ENCODE measurements at places on chromosomes 6 and 20. TPM values are rescaled to one million over a fixed set of nuclear protein-coding genes. Genes with fewer than 3 reads are reported as not detected.

SLC22A16 gene
- 4.0 TPM for polyA plus RNA-seq

APCDD1L gene
- not detected for polyA plus RNA-seq

SUN5 gene
- polyA plus RNA-seq: not detected

- H3K4me1 ChIP-seq: peaks cover 59% of the 10 kb centered on the region
- no peaks in the 10 kb centered on the region for H3K27me3 ChIP-seq
- peak within 1 kb of the TSS; percentile 46 for H3K4me3 ChIP-seq
- peak; percentile 79 for DNase-seq
- no peak within 1 kb of the TSS for H3K27ac ChIP-seq
- H3K36me3 ChIP-seq: no peaks in the 10 kb centered on the region
Measured at GRCh38 chr6:39228992-39229767, at the start of gene KCNK5. KCNK5 (minus strand) TSS chr6:39229475; CDS start chr6:39229111, 364 bp downstream.

DNA sequence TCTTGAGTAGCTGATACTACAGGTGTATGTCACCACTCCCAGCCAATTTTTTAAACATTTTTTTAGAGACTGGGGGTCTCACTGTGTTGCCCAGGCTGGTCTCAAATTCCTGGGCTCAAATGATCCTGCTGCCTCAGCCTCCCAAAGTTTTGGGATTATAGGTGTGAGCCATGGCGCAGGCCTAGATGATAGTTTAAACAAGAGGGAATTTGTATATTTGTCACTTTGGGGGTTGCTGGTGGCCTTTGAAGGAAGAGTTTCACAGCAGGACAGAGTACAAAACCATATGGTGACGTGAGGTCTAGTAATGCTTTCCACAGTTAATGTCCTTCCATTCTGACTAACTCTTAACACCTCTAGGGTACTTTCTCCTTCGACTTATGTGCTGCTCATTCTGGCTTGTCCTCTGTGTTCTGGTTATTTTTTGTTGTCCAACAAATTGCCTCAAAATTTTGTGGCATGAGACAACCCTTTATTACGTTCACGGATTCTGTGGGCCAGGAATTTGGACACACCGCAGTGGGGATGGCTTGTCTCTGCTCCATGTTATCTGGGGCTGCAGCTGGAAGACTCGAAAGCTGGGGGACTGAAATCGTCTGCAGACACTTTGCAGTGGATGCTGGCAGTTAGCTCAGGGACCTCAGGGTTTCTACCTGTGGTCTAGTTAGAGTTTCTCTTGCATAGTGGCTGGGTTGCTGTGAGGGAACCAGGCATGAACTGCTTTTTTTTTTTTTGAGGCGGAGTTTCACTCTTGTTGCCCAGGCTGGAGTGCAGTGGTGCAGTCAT is 23.0 kb upstream of the IER3 start:
- H3K27ac ChIP-seq: no peak overlapping the region
- H3K27me3 ChIP-seq: no peaks in the 10 kb centered on the region
- H3K4me1 ChIP-seq: peaks cover 46% of the 10 kb centered on the region

DNA sequence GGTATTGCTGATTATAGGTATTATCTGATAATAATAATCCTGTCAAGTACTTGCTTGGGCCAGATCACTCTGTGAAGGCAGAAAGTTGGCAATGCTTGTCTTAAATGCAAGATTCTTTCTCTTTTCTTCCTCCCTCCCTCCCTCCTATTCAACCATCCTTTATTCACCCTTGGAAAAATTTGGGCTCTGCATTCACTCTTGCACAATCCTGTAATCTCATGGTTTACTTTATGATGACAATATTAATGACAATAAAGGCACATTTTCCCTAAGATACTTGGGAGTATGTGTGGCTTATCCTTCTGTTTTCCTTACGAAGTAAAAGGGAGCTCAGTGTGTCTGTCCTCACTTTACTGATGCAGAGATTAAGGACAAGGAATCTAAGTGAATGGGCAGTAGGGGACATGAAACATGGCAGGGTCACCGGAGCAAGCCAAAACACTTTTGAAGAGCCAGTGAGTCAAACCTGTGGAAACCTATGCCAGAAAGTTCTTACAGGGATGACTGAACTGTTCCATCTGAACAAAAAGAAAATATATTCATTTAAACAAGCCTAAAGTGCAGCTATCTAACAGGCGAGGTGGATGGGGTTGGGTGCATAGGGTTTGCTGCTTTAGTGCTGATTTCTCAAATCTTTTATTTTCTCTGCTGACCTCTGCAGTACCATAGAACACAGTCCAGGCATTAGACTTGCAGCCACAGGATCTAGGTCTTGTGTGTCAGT is 14.6 kb upstream of the RIPOR2 start:
- H3K27me3 ChIP-seq: no peaks in the 10 kb centered on the region
- no peak overlapping the region for H3K4me3 ChIP-seq
- H3K27ac ChIP-seq: peak overlapping the region; percentile 87
